ENCODE measurements at places on chromosomes 6 and 20.
A peak's percentile ranks its signal among the peaks of the same experiment; 100 is the strongest.

GRCh38 chr6:112004201-112005012 is 49.5 kb upstream of the CCN6 start:
- no peak for DNase-seq

- no peak for DNase-seq
Observed at GRCh38 chr6:11139051-11139960, 27.8 kb upstream of the ERVFRD-1 start.

GRCh38 chr20:34201531-34201930 is 39.7 kb upstream of the ASIP start:
- no peak for DNase-seq

- DNase-seq: peak; percentile 99
Observed at GRCh38 chr6:131954775-131955107, 3.6 kb upstream of the CCN2 start.

GRCh38 chr6:118464620-118465019 is 83.5 kb upstream of the PLN start:
- DNase-seq: no peak

DNA sequence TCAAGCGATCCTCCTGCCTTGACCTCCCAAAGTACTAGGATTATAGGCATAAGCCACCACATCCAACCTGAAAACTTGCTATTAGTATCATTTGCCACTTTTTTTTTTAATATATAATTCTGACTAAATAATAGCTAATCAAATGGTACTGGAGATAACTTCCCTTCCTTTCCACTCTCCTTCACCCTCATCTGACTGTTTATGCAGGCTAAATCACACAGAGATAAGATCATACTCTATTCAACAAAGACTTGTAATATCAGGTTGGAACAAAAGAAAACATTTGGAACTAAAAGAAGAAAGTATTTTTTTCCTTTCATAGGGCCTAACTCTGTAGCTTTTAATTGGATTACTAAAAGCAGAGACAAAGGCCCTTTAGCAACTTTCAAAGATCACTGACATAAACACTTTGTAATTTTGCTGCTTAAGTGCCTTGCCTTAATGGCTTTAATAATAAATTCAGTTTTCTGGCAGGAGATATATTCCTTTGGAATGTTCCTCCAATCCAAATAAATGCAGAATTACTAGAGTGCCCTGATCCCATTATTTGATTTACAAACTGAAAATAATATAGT is 198.7 kb upstream of the ASCC3 start:
- DNase-seq: no peak

GRCh38 chr6:75419980-75420379 is 73.6 kb downstream of the FILIP1 start:
- no peak for DNase-seq

- no peak for DNase-seq
Observed at GRCh38 chr6:46103441-46104115, 26.2 kb upstream of the ENPP4 start.

GRCh38 chr20:57579898-57580447 is 19.1 kb downstream of the PCK1 start:
- DNase-seq: no peak

DNA sequence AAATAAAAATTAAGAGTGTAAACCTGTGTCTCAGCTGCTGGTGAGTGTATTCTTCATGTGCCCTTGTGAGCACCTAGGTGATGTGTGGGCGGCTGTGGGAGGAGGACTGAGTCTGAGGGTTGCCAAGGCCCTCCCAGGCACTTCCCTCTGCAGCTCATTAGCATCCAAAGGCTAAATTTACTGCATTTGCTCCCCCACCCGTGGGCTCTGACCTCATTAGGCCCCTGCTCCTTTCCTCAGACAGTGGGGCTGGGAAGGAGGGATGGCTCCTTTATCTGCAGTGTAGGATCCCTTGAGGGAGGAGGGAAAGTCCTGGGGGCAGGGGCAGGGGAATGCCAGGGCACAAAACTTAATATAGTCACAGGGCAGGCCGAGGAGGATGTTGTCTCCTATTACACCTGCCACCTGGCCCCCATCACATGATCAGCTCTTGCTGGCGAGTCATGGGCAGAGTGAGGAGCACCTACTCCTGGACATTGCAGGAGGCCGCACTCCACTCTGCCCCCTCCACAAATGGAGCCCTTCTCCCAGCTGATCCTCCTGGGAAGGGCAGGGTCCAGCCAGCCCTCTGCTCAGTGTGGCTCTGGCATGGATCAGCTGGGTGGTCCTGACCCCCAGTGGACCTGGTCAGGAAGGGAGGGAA is 133.2 kb downstream of the MRPL14 start:
- DNase-seq: no peak

- no peak for DNase-seq
Observed at GRCh38 chr20:680638-681187, 5.1 kb upstream of the SCRT2 start.

- no peak for DNase-seq
Observed at GRCh38 chr6:169008641-169009257, 244.9 kb downstream of the THBS2 start.

DNA sequence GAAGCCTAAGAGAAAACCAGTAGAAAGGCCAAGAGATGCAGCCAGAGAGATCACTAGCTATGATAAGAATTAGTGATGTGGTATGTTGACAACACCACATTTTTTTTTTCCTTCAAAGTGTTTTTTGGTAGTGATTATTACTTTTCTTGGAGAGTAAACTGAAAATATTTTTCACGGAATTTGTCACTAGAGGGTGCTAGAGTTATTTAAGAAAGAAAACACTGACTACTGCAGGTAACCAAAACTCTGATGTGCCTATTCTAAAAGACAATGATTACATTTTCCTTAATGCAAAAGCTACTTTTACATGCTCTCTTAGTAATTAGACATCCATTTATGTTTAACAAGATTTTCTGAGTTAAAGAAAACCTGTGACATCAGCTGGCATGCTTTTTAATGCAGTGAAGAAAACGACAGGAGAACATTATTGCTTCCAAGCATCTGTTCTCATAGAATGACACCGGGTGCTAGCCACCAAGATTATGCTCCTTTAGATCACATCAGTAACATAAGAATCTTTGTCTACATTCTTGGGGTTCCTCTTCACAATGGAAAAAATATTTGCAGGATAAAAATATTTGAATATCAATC is 28.8 kb downstream of the RWDD2A start:
- peak; percentile 3 for DNase-seq

- no peak for DNase-seq
Observed at GRCh38 chr6:35725721-35726438, 11.0 kb upstream of the ARMC12 start.

DNA sequence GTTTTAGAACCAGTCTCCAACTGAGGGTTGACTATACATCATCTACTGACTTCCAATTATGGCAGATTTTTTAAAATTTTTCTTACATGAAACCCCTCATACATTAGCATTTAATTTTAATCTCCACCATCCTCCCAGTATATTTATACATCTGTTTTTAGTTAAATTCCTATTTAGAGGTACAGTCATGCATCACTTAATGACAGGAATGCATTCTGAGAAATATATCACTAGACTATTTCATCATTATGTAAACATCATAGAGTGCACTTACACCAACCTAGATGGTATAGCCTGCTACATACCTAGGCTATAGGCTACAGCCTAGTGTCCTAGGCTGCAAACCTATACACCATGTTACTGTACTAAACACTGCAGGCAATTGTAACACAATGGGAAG is 316.7 kb upstream of the MARCKS start:
- no peak for DNase-seq

DNA sequence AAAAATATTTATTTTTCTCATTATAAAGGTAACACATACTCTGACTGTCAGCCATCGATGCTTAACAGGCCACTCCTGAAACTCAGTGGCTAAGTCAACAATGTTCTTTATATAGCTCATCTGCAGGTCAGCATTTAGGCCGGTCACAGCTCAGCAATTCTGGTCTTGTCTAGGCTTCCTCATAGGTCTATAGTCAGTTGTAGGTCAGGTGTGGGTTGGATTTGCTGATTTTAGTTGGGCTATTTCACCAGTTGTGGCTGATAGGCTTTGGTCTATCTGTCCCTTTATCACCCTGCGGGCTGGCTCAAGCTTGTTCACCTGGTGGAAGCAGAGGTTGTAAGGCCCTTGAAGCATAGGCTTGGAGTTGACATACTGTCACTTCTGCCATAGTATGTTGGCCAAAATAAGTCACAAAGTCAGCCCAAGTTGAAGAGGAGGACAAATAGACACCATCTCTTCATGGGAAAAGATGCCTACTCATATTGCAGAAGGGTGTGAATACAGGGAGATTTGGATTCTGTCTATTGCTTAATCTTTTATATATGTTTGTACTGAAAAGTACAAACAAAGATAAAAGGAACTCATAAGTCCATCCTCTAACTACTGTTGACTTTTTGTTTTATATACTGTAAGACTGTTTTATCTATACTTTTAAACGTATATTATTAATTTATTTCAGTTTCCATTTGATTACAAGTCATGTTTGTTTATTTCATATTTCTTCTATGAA is 75.0 kb downstream of the BCKDHB start:
- DNase-seq: no peak

GRCh38 chr6:18491308-18492045 is 104.3 kb downstream of the RNF144B start:
- no peak for DNase-seq

DNA sequence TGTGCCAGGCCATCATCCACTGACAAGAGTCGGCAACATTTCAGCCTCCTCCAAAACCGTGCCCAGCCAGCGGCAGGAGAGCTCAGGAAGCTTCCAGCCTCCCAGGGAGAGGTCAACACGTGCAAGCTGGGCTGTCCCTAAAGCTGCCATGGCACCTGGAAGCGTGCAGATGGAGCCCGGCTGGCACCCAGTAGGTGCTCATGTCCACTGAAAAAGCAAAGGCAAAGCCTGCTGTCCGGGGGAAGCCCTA is 14.4 kb upstream of the TLDC2 start:
- DNase-seq: no peak

DNA sequence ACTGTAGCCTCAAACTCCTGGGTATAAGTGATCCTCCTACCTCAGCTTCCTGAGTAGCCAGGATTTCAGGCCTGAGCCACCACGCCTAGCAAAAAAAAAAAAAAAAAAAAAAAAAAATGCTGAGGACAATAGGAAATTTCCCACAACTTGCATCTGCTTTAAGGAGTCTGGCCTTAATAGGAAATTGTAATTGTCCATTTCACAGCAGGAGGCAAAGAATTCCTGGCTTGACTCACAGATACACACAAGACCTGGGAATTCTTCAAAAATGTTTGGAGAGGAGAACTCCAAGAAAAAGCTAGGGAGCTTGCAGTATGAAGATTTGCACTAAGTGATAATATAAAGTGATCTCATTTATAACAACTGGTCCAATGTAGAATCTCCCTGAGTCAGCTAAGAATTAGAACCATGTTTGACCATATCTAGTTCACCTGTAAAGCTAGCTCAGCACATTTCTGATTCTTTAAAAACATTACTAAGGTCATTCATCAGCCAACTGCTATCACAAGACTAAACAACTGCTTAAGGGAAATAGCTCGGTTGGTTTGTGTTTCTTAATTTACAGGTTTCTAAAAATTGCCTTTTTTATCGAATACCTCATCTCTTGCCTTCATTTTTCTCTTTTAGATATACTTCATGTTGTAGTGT is 80.2 kb upstream of the SLC2A12 start:
- no peak for DNase-seq

GRCh38 chr6:138645976-138646640 is 127.5 kb upstream of the CCDC28A start:
- no peak for DNase-seq

GRCh38 chr20:2742934-2743559 is 50.5 kb downstream of the EBF4 start:
- DNase-seq: no peak

GRCh38 chr6:170438402-170438753 is 114.7 kb downstream of the PSMB1 start:
- DNase-seq: peak; percentile 81

- no peak for DNase-seq
Observed at GRCh38 chr6:113596387-113597230, 260.5 kb upstream of the MARCKS start.

DNA sequence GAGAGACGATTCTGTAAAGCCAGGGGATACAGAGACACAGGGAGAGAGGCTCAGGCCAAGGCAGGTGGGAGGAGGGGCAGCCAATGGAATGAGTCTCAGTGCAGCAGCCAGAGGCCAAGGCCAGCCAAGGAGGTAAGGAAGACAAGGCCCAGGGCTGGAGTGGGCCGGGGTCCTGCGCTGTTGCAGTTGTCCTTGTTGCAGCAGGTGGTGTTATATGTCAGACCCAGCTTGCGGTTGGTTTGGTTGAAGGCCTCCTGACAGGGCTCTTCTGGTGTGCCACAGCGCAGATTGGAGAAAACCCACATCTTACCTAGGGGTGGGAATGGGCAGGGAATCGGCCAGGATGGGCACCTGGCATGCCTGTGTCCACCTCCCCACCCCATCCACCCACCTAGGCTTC is 2.5 kb downstream of the LY6G6C start:
- DNase-seq: no peak

- DNase-seq: no peak
Observed at GRCh38 chr20:34773726-34774125, 51.7 kb downstream of the NCOA6 start.

GRCh38 chr20:22924046-22924737 is 110.9 kb upstream of the SSTR4 start:
- no peak for DNase-seq

DNA sequence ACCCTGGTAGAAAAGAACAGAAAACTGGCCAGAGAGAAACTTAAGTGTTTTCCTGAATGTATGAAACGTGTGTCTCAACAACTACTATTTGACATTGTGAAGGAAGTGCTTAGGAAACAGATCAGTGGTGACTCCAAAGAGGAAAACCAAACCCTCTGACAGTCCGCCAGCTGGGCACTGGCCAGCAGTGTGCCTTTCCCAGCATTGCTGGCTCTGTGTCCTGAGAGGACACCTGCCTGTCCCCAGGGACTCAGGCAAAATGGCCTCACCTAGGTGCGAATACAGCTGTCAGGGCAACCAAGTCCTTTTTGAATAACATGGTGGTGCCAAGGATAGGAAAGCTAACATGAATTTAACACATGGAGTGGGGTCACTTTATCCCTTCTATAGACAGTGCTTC is 72.5 kb downstream of the NDUFAF5 start:
- no peak for DNase-seq

DNA sequence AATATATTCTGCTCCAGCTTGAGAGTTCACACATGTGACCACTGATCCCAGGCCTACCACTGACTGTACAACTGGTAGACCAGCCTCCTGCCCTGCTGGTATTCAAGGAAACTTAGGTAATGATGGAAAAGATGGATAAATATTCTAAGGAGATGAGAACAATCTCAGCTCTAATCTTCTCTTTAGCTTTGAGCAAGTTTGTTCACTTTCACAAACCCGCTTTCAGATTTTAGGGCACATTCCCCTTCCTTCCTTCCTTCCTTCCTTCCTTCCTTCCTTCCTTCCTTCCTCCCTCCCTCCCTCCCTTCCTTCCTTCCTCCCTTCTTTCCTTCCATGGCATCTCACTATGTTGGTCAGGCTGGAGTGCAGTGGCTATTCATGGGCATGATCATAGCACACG is 88.2 kb upstream of the PHACTR1 start:
- DNase-seq: no peak

GRCh38 chr20:19976595-19977372 is 40.4 kb upstream of the NAA20 start:
- DNase-seq: no peak

- DNase-seq: no peak
Observed at GRCh38 chr6:118135371-118135770, 228.3 kb downstream of the SLC35F1 start.

- DNase-seq: no peak
Observed at GRCh38 chr20:8994045-8994444, 74.8 kb upstream of the PLCB4 start.

Measured in pulmonary artery endothelial cell (primary cell).